ENCODE measurements at places on chromosomes 13 and 19. TPM values are rescaled to one million over a fixed set of nuclear protein-coding genes. Genes with fewer than 3 reads are reported as not detected.

DNA sequence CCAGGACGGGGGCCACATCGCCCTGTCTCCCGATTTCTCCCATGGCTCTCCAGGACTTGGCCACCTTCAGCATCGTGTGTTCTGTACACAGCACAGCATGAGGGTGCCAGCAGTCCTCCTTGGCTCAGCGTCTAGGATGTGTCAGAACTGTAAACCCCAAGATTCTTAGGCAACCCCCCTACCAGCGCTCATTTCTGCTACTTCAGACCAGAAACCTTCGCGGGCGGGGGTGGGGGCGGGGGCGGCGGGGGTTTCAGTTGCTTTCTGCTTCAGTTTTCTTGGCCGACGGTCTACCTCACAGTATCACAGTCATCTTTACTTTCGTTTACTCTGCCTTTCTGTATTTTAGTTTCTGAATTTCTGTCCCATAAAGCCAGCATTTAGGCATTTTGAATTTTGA lies 82.4 kb downstream of the GGACT start:
- no peaks in the 10 kb centered on the region for H3K4me1 ChIP-seq
- DNase-seq: no peak
- no peak overlapping the region for H3K27ac ChIP-seq
- no peaks in the 10 kb centered on the region for H3K36me3 ChIP-seq
- H3K27me3 ChIP-seq: no peaks in the 10 kb centered on the region

GRCh38 chr19:45781214-45782161 lies 802 bp downstream of the DMPK start:
- H3K36me3 ChIP-seq: peaks cover 63% of the 10 kb centered on the region
- peak; percentile 44 for DNase-seq
- H3K27me3 ChIP-seq: no peaks in the 10 kb centered on the region
- H3K27ac ChIP-seq: no peak overlapping the region
- H3K4me3 ChIP-seq: no peak overlapping the region

Gene LACC1
- 3.4 TPM for total RNA-seq

DNA sequence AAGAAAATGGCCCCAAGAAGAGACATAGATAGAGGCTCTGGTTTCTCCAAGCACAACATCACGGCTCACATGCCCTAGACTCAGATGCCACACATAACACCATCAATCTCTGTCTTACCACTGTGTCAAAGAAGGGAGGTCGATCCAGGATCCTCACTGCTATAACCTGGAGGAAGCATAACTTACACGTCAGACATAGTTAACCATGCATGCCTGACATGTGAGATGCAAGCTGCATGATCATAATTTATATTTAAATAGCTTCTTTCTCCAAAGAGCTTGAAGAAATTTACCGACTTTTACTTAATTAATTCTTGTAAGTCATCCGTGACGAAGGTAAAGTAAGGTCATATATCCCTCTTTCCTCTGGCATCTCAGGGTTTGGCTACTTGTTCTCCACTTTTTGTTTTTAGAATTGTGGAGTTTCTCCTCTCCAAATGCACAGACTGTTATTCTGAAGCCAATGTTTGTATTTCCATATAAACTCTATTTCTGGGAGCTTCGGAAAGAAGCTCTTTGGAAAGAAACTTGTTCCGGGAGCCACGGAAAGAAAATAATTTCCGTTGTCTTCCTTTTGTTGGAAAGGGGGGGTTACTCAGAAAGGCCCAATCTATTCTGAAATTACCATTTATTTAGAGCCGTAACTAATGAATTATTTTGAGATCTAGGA lies 205.6 kb downstream of the LHFPL6 start:
- no peaks in the 10 kb centered on the region for H3K4me1 ChIP-seq
- H3K27me3 ChIP-seq: no peaks in the 10 kb centered on the region
- H3K36me3 ChIP-seq: no peaks in the 10 kb centered on the region
- no peak overlapping the region for H3K27ac ChIP-seq
- H3K4me3 ChIP-seq: no peak overlapping the region

DNA sequence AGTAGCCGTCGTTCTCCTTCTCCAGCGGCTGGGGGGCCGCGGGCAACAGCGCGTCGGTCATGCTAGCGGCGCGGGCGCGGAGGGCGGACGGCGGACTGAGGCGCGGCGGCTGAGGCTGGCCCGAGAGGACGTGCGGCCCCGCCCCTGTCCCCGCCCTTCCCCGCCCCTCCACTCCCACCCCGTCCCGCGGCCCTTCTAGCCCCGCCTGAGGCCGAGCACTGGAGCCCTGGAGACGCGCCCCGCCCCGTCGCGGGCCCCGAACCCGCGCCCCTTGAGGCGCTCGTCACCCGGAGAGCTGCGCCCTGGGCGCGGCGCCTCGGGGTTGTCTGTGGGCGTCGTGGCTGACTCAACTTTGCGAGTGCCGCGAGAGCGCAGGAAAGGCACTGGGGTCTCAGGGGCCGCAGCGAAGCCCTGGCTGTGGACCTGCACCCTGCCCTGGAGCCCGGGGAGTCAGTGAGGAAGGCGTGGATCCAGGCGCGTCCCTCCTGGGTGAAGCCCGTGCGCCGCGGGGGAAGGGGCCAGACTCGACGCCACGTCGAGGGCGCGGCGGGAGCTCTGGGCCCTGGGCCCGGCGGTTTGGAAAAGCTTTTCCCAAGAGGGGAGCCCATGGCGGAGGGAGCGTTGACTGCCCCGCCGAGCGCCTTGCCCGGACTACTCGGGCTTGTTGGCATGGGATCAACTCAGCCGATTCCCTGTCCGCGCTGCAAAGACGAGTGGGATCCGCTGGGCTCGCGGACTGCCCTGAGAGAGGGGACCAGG lies at the start of gene RHPN2:
Gene RHPN2 (minus strand): TSS at position 97 of the 759 bp plus-strand sequence. CDS start 36 bp downstream, at position 61.
- H3K27ac ChIP-seq: peak within 1 kb of the TSS; percentile 32
- H3K27me3 ChIP-seq: no peaks in the 10 kb centered on the region
- peak within 1 kb of the TSS; percentile 49 for H3K4me3 ChIP-seq
- 0 out of 2 replicates have a peak, but pooled peaks cover under 1% of the 10 kb centered on the region for H3K36me3 ChIP-seq
- DNase-seq: peak; percentile 75
- H3K4me1 ChIP-seq: peaks cover 22% of the 10 kb centered on the region

Gene KLK3
- not detected for total RNA-seq

Gene ZNF726
- total RNA-seq: 7.3 TPM

DNA sequence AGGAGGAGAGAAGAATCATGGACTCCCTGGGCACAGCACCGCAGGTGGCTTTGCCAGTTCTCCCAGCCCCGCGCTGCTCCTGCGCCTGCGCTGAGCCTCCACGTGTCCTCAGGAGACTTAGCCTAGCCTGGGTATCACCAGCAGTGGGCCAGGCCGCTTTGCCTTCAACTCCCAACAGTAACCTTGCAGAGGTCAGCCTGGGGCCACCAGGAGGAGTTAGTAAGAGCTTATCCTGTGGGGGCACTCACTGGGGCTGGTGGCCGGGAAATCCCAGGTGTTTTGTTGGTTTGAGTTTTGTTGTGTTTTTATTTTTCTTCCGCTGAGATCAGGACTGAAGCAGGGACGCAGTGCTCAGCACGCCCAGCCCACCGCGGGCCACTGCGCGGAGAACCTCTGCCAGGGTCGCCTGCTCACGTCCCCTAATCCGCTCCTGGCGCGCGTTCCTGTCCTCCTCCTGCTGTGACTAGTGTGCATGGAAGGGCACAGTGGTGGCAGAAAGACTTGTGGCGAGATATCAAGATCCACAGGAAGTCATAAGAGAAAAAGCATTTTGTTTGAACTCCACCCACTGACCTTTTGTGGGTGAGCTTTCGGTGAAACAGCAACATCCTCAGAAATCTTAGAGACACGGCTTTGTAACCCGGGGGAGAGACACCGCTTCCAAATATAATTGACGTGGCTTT lies 207.4 kb upstream of the RFC3 start:
- H3K27me3 ChIP-seq: no peaks in the 10 kb centered on the region
- H3K27ac ChIP-seq: no peak overlapping the region
- no peak overlapping the region for H3K4me3 ChIP-seq
- H3K36me3 ChIP-seq: no peaks in the 10 kb centered on the region
- DNase-seq: no peak

- no peaks in the 10 kb centered on the region for H3K27me3 ChIP-seq
- peak; percentile 9 for DNase-seq
- peak overlapping the region; percentile 75 for H3K27ac ChIP-seq
- no peaks in the 10 kb centered on the region for H3K36me3 ChIP-seq
Observed at GRCh38 chr13:43363156-43363953, 340.0 kb downstream of the DNAJC15 start.

DNA sequence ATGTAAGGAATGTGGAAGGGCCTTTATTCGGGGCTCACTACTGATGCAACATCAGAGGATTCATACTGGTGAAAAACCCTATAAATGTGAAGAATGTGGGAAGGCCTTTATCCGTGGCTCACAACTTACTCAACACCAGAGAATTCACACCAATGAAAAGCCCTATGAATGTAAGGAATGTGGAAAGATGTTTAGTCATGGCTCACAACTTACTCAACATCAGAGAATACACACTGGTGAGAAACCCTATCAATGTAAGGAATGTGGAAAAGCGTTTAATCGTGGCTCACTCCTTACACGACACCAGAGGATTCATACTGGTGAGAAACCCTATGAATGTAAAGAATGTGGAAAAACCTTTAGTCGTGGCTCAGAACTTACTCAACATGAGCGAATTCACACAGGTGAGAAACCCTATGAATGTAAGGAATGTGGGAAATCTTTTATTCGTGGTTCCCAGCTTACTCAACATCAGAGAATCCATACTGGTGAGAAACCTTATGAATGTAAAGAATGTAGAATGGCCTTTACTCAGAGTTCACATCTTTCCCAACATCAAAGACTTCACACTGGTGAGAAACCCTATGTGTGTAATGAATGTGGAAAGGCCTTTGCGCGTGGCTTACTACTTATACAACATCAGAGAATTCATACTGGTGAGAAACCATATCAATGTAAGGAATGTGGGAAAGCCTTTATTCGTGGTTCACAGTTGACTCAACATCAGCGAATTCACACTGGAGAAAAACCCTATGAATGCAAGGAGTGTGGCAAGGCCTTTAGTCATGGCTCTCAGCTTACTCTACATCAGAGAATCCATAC lies 44.3 kb downstream of the ZNF585A start:
- DNase-seq: no peak
- H3K27ac ChIP-seq: no peak overlapping the region
- no peaks in the 10 kb centered on the region for H3K36me3 ChIP-seq
- H3K4me1 ChIP-seq: no peaks in the 10 kb centered on the region

Gene RGCC
- 3.1 TPM for total RNA-seq

GRCh38 chr19:18496167-18496979 lies 25.5 kb downstream of the ELL start:
- H3K27ac ChIP-seq: no peak overlapping the region
- H3K36me3 ChIP-seq: peaks cover under 1% of the 10 kb centered on the region
- H3K4me1 ChIP-seq: peaks cover 10% of the 10 kb centered on the region
- DNase-seq: no peak
- H3K4me3 ChIP-seq: no peak overlapping the region

GRCh38 chr19:1450735-1451731 lies 1.1 kb downstream of the APC2 start:
- H3K27ac ChIP-seq: no peak overlapping the region
- DNase-seq: no peak
- no peaks in the 10 kb centered on the region for H3K36me3 ChIP-seq
- peaks cover 22% of the 10 kb centered on the region for H3K4me1 ChIP-seq

Gene ZNF415
- 3.2 TPM for total RNA-seq

GRCh38 chr13:31970231-31970930 lies 61.2 kb upstream of the FRY start:
- no peaks in the 10 kb centered on the region for H3K27me3 ChIP-seq
- peaks cover 5% of the 10 kb centered on the region for H3K4me1 ChIP-seq

DNA sequence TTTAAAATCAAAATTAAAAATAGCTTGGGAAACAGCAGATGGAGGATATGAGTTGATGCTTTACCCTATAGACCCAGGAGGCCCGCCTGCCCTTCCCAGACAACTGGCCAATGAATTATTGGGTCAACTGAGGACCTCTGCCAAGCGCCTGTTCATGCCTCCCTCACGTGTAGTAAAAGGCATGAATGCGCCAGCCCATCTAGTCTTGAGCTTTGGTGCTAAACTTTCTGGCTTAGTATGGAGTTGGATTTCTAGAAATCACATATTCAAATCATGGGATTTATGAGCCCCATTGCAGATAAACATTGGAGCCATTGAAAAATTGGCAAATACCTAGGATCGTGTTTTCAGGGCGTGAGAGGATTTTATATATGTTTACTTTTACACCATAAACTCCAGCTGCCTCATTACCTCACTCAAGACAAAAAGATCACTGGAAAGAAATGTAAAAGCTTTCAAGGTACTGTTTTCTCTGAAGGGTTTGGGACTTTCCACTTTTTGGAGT lies 47.1 kb downstream of the COL4A2 start:
- DNase-seq: no peak
- no peak overlapping the region for H3K4me3 ChIP-seq
- peaks cover 45% of the 10 kb centered on the region for H3K36me3 ChIP-seq
- H3K27me3 ChIP-seq: no peaks in the 10 kb centered on the region
- H3K4me1 ChIP-seq: peaks cover 9% of the 10 kb centered on the region
- no peak overlapping the region for H3K27ac ChIP-seq

DNA sequence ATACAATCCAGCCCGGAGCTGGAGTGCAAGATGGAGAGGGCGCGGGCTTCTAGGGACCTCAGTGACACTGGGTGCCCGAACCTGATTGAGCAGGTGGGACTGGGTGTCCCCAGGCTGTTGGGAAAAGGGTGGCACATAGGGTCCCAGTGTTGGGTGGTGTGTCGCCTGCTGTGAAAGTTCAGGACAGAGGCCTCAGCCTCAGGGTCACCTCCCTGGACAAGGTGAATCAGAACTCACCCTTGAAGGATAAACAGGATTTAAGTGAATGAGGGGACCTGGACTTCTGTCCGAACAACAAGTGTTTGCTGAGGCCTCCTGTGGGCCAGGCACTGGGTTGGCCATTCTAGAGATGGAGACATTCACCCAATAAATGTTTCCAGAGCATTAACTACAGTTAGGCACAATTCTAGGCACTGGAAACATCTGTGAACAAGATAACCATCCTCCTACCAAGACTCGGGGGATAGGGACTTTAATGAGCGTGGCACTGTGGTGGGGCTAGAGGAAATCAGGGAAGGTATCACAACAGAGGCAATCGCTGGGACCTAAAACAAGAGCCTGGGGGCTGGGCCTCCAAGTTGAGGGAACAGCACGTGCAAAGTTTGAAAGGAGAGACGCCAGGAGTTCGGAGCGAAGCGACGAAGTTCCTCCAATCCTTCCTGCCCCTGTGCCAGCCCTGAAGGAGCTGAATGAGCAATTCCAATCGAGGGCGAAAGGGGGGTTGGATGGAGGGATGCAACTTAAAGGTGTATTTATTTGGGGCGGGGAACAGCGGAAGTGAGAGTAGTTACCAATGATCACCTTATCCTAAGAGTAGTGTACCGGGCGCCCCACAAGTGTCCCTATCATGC lies 921 bp upstream of the POLD1 start:
- no peak overlapping the region for H3K27ac ChIP-seq
- no peak for DNase-seq
- no peaks in the 10 kb centered on the region for H3K27me3 ChIP-seq
- peak overlapping the region; percentile 55 for H3K4me3 ChIP-seq
- H3K4me1 ChIP-seq: peaks cover 6% of the 10 kb centered on the region

Gene WDR88
- total RNA-seq: not detected

- no peak overlapping the region for H3K27ac ChIP-seq
- H3K4me1 ChIP-seq: peaks cover 7% of the 10 kb centered on the region
- H3K36me3 ChIP-seq: no peaks in the 10 kb centered on the region
- no peaks in the 10 kb centered on the region for H3K27me3 ChIP-seq
Observed at GRCh38 chr13:50740052-50740741, 103.3 kb downstream of the DLEU7 start.

Gene ITPKC
- 5.4 TPM for total RNA-seq

Gene KISS1R
- not detected for total RNA-seq

Gene ZNF573
- total RNA-seq: 0.13 TPM
